AG20443 (cell line): ENCODE measurements at places on chromosomes 5 and 9.

- DNase-seq, result no peak
Measured at GRCh38 chr5:84231433-84231832, 153.2 kb downstream of the EDIL3 start.

DNA sequence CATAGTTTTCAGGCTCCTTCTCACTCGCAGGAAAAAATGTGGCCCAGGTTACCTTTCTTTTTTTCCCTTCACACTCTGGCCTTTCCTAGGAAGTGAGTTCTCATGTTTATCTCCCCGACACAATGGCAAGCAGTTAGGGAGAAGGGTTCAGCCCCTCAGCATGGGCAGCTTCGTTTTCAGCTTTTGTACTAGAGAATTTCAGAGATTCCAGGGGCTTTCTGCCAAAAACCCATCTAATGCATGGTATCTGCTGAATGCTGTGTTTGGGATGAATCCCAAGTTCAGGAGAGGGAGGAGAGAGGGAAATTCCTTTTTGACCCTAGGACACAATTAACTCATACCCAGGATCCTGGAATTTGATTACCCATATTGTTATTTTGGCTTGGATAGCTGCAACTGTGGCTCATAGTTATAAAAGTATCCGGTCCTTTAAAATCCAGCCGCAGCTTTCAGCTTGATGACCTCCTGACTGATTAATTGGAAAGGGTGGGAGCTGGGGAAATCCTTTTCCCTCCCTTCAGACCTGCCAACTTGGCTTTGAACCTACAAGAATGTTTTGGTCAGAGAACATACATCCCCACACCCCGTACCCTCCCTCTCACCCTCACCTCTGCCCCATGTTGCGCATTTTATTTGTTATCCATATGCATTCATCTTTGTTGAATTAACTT is 78.4 kb downstream of the TMEM252 start:
- DNase-seq, result no peak

GRCh38 chr5:170277867-170278281 is 19.7 kb downstream of the LCP2 start:
- no peak for DNase-seq

- peak; percentile 35 for DNase-seq
Measured at GRCh38 chr9:84404095-84404686, 63.6 kb upstream of the SLC28A3 start.

GRCh38 chr5:149803641-149804468 is 73.7 kb downstream of the PPARGC1B start:
- no peak for DNase-seq

- DNase-seq, result no peak
Measured at GRCh38 chr9:119792242-119792641, 423.0 kb upstream of the BRINP1 start.

GRCh38 chr9:12790883-12791282 is 16.1 kb downstream of the LURAP1L start:
- no peak for DNase-seq

DNA sequence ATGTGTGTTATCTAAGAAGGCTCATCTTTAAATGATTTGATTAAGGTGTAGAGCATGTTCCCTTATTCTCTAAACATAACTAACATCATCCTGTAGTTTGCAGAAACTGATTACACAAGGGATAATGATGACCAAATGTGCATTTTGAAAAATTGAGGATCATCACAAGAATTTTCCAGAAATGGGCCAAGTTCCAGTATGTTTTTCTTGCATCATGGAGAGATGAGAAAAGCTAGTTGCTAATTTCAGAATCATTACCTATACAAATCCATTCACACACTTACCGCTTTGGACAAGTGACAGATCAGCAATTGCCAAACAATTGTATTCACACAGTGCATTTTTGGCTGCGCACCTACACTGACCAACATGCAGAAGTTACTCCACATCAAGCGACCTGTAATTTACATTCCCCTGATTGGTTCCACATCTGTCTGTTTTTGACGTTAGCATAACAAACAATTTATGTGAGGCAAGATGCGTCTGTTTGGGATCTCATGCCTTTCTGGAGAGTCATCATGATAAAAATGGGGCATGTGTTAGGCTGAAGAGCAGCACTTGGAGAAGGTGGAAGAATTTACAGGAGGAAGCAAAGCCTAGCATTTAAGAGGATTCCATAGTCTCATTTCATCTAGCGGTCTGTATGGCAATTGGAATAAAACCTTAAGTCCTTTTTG is 2.8 kb upstream of the BNC2 start:
- peak; percentile 20 for DNase-seq

DNA sequence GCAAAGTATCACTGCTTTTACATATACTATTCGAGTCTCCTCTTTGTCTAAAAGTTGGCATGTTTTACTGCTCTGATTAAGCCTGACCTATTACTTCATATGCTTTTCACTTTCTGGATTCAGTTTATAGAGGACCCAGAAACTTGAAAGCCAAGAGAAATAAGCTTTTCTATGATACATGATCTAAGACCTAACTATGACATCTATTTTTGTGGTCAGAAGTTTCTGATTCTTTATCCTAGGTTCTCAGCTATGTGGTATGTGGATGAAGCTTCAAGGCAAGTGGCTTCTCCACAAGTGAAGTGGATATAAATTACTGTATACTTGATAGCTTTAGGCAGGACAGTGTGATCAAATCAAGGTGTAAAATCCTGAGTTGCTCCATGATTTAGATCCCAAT is 6.3 kb downstream of the EDIL3 start:
- no peak for DNase-seq

- DNase-seq, result no peak
Measured at GRCh38 chr5:103034662-103035392, 85.1 kb downstream of the GIN1 start.

DNA sequence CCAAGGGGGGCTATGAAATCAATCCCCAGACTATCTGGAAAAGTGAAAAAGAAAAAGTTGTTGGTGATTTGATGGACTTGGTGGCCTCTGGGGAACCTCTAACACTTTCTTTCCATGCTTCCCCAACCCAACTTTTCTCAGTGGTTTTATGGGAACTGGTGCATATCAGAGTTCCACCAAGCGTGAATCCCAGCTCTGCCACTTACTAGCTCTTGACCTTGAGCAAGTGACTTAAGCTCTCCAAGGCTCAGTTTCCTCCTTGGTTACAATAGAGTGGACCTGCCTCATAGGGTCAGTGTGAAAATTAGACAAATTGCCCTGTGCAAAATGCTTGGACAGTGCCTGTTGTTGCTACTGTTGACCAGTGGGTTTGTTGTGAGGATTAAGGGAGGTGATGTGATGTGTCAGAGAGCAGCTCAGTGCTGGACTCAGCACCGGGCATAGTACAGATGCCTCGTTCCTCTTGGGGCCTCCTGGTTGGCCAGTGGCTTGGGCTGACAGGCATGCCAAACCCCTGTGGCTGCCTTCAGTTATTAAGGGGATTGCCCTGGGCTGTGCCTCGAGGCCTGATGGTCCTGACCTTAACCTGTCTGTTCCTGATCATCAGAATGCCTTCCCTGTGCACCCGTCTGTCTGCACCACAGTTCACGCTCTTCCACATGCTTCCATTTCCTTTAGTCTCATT is 49.3 kb downstream of the COL15A1 start:
- no peak for DNase-seq

- peak; percentile 46 for DNase-seq
Measured at GRCh38 chr5:154092356-154093141, 53.8 kb downstream of the MFAP3 start.

- DNase-seq, result peak; percentile 55
Measured at GRCh38 chr9:98805506-98806272, 1.8 kb upstream of the GALNT12 start.

DNA sequence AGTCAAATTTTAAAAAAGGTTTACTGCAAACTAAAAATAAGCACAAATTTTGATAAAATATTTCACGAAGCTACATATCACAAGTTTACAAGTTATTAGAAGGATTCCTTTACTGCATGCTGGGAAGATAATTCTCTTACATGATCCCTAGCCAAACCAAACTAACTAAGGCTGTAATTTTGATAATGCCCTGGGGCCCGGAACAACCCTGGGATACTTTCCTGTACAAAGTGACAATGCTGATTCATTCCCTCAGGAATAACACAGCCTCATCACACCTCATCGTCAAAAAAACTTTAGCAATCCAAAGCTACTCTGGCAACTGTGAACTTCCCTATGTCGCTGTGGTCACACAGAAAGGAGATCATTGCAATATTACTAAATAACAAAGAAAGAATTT is 402.9 kb downstream of the RAB3C start:
- DNase-seq, result no peak

DNA sequence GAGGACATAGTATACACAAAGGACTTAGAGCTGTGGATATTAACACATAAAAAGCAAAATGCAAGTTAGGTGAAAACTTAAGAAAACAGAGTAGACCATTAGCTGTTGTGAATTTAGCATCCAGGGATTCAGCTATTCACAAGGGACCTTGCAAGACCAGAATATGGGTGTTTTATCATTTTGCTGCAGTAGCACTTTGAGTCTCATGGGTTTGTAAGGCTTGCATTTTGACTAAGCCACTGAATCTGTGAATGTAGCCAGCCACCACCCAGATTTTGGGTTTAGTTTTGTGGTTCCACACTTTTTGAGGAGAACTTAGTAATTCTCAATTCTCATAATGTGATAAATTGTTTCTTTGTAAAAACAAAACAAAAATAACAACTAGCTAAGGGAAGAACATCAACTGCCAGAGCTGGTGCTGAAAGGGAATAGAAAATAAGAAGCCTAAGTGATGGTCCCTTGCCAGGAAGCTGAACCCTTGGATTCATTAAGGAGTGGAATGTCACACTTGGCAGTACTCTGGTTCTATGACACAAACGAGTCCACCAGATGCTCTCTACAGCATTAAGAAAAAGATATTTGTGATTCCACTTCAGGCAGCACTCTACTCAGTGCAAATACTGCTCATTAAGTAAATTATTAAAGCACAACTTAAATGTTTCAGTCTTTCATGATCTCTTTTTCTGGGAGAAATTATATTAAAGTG is 557.4 kb upstream of the ZNF462 start:
- no peak for DNase-seq

DNA sequence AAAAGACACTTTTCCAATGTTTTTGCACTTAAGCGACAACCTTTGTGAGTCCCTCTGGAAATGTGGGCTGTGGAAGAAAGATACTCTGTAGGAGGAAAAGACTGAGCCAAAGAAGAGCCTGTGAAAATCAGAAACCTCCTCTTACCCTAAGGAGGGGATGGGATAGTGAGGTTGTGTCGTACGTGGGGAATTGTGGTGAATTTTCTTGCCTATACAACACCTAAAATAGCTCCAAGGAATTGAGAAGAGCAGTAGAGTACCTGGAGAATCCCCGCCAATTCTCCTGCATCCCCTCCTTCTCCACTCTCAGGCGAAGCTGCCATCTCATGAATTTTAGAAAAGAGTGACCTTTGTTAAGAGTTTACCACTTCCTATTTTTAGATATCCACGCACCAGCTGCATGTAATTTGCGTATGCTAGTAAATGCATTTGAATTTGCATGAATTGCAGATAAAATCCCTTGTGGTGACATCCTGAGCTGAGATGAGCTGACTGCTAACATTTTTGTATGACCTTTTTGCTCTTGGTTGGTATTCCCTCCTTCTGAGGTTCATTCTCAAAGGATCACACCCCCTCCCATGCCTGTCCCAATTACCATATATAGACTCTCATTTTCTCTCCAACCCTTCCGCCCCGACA is 147.2 kb downstream of the PCSK5 start:
- DNase-seq, result no peak
